ENCODE measurements at places on chromosomes 7 and 10.

DNA sequence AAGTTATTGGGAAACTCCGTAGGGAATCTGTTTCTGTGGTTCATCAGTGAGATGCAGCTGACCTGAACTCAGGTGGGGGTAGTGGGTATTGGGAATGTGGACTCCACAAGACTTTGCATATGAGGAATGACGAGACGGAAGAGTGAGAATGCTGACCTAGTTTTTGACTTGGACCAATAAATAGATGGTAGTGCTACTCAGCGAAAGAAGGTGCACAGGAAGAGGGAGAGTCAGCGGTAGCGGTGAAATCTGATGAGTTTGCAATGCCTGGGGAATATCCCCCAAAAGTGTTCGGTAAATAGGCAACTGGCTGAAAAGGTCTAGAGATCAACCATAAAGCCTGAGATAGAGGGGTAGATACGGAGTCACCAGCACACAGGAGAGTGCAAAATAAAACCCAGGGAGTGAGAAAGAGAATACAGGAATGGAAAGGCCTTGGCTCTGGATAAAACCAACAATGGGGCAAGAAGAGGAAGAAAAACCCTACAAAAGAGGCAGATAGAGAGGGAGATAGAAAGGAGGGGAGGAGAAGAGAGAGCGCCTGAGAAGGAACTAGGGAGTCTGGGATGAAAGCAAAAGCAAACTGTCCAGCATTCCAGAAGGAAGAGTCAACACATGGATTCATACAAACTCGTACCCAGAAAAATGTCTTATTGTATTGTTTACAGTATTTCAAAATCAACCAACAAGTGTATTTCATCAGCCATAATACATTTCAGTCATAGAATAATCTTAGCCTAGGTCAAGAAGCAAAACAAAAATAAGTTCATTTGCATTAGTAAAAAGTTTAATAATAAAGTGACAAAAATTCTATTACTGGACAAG, 5.4 kb downstream of the ARHGAP21 start:
- H3K4me1 ChIP-seq: peaks cover 11% of the 10 kb centered on the region
- no peaks in the 10 kb centered on the region for H3K36me3 ChIP-seq
- H3K4me3 ChIP-seq: no peak overlapping the region

- H3K36me3 ChIP-seq: no peaks in the 10 kb centered on the region
- no peak overlapping the region for H3K27ac ChIP-seq
- DNase-seq: no peak
- no peaks in the 10 kb centered on the region for H3K27me3 ChIP-seq
- no peak overlapping the region for H3K4me3 ChIP-seq
Observed at GRCh38 chr10:112723876-112724275, 226.2 kb upstream of the TCF7L2 start.

DNA sequence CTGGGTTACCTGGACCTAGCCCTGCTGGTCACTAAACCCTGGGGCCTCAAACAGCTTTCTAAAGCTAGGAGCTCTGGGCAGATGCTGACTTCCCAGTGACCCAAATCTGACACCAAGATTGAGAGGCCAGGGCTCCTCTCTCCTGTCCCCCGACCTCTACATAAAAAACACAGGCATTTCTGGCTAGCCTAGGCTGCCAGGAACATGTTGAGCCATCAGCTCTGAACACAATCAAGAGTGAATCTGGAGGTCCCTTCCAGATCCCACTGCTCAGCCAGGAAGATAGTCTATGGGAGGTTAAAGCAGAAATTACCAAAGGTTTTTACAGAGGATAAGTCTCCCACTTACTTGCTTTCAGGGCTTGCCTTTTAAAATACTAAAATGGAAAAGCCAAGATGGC, 22.1 kb upstream of the PDE1C start:
- no peak overlapping the region for H3K4me3 ChIP-seq
- no peak overlapping the region for H3K27ac ChIP-seq
- H3K4me1 ChIP-seq: no peaks in the 10 kb centered on the region
- no peak for DNase-seq
- no peaks in the 10 kb centered on the region for H3K27me3 ChIP-seq

- no peaks in the 10 kb centered on the region for H3K27me3 ChIP-seq
- no peaks in the 10 kb centered on the region for H3K36me3 ChIP-seq
- peaks cover 26% of the 10 kb centered on the region for H3K4me1 ChIP-seq
- peak; percentile 90 for DNase-seq
- peak within 1 kb of the TSS; percentile 63 for H3K4me3 ChIP-seq
- peak within 1 kb of the TSS; percentile 95 for H3K27ac ChIP-seq
Observed at GRCh38 chr10:21525367-21526187, at the start of gene SKIDA1. TSS of gene SKIDA1 (minus strand) at chr10:21525682. CDS start at chr10:21517822, 7,860 bp downstream.

DNA sequence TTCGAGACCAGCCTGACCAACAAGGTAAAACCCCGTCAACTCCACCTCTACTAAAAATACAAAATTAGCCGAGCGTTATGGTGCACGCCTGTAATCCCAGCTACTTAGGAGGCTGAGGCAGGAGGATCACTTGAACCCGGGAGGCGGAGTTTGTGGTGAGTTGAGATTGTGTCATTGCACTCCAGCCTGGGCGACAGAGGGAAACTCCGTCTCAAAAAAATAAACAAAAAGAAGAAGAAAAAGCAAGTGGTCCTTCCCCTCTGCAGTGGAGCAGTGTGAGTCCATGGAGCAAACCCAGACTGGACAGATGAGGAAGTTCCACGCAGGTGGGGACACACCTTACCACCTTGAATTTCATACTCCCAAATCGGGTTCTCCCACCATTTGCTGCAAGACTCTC, 13.1 kb upstream of the SERPINE1 start:
- H3K4me3 ChIP-seq: no peak overlapping the region
- no peaks in the 10 kb centered on the region for H3K27me3 ChIP-seq
- no peak for DNase-seq
- no peaks in the 10 kb centered on the region for H3K4me1 ChIP-seq
- no peaks in the 10 kb centered on the region for H3K36me3 ChIP-seq

GRCh38 chr7:91609525-91609924, 271.0 kb downstream of the MTERF1 start:
- H3K27me3 ChIP-seq: no peaks in the 10 kb centered on the region
- H3K36me3 ChIP-seq: no peaks in the 10 kb centered on the region

DNA sequence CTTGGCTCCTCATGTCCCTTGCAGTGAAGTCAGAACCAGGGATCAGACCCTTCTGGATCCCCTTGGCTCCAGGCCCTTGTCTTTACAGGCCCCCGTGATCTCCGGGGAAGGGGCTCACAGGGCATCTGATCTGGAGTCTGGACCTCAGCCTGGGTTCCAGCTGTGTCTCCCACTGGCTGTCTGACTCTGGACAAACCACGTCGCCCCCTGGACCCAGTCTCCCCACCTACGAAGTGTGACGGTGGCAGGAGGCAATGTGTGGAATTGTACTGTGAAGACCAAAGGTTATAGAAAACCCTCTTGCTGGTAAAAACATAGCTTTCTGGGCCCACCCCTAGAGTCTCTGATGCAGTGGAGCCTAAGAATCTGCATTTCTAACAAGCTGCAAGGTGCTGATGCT, 15.5 kb upstream of the C10orf71 start:
- H3K4me1 ChIP-seq: peaks cover 46% of the 10 kb centered on the region
- no peaks in the 10 kb centered on the region for H3K36me3 ChIP-seq
- H3K4me3 ChIP-seq: no peak overlapping the region
- DNase-seq: no peak

DNA sequence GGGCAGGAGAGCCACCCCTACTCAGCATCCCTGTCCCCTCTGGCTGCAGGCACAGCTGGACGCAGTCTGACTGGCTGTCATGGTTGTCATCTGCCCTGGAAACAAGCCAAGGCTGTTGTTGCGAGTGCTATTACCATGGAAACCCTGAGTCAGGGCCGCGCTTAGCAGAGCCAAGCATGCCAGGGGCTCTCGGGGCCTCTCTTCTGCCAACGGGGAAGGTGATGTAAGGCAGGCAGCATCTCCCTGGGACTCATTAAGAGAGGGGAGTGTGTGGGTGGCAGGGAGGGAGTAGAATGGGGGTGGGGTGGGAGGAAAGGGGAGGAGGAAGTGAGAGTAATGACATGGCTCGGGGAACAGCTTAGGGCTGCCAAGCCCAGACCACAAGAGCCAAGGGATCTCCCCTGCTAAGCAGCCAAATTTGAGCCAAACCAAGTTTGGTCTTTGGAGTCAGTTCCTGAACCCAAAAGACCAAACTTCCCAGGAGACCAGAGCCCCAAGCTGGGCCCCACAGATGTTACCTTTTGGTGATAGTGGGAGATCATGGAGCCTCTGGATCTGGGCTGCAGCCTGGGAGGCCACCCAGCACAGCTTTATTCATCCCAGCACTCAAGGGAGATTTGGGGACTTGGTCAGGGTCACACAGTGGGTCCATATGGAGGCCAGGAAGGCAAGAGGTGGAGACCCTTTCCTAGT, 67.6 kb downstream of the TMEM130 start:
- peak; percentile 51 for DNase-seq
- no peaks in the 10 kb centered on the region for H3K27me3 ChIP-seq
- H3K27ac ChIP-seq: no peak overlapping the region
- H3K36me3 ChIP-seq: no peaks in the 10 kb centered on the region
- H3K4me3 ChIP-seq: no peak overlapping the region

DNA sequence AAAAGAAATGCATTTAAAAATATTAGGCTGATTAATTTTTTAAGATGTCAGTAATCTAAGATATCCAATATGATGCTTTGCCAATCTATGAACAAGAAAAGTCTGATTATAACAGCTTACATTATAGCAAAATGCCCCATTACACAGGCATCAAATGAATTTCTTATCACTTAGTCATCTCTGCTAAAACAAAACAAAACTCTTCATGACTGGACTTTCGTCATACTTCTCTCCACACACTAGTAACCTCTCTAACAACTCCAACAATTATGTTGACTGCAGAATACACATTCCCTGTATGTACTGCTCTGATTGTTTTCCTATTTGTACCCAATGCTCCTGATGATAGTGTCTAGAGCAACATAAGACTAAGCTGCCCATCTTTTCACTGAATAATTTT, 3.8 kb upstream of the MKI67 start:
- peaks cover 11% of the 10 kb centered on the region for H3K27me3 ChIP-seq
- H3K4me3 ChIP-seq: no peak overlapping the region
- peaks cover 9% of the 10 kb centered on the region for H3K4me1 ChIP-seq
- no peak for DNase-seq
- H3K36me3 ChIP-seq: no peaks in the 10 kb centered on the region

DNA sequence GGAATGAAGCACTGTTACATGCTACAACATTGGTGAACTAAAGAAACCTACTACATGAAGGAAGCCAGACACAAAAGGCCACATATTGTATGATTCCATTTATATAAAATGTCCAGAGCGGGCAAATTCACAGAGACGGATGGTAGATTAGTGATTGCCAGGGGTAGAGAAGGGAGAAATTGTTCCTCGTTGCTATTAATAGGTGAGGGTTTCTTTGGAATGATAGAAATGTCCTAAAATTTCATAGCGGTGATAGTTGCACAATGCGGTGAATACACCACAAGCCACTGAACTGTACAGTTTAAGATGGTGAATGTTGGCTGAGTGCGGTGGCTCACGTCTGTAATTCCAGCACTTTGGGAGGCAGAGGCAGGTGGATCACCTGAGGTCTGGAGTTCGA, 29.0 kb downstream of the DENND2A start:
- no peaks in the 10 kb centered on the region for H3K27me3 ChIP-seq
- no peak for DNase-seq
- H3K4me1 ChIP-seq: no peaks in the 10 kb centered on the region

GRCh38 chr10:84267503-84268126, 22.8 kb downstream of the RGR start:
- no peak for DNase-seq
- H3K4me3 ChIP-seq: no peak overlapping the region
- H3K27me3 ChIP-seq: peaks cover 7% of the 10 kb centered on the region
- no peaks in the 10 kb centered on the region for H3K36me3 ChIP-seq
- no peak overlapping the region for H3K27ac ChIP-seq

GRCh38 chr7:94414980-94415379, 20.3 kb downstream of the COL1A2 start:
- DNase-seq: no peak
- no peaks in the 10 kb centered on the region for H3K27me3 ChIP-seq
- H3K36me3 ChIP-seq: no peaks in the 10 kb centered on the region

DNA sequence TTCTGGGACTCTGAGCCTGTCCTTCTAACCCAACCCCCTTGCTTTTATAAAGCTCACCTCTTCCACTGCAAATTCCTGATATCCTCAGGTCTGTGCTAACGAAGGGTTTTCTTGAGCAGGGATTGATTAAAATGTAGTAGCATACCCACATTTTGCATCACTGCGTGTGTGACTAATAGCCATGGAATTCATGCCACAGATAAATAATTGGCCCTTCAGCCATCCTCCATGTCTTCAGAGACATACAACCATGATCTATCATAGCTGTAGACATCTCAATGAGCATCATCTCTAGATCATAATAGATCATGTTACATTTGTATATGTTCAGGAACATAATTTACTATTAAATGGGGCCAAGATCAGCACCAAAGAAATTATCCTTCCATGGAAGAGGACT, 990.3 kb downstream of the KCNMA1 start:
- no peak overlapping the region for H3K4me3 ChIP-seq
- no peaks in the 10 kb centered on the region for H3K4me1 ChIP-seq
- H3K27ac ChIP-seq: no peak overlapping the region
- no peaks in the 10 kb centered on the region for H3K27me3 ChIP-seq
- no peak for DNase-seq

- H3K4me3 ChIP-seq: no peak overlapping the region
- peaks cover 17% of the 10 kb centered on the region for H3K4me1 ChIP-seq
- no peak overlapping the region for H3K27ac ChIP-seq
Observed at GRCh38 chr7:24968165-24968564, 11.8 kb downstream of the OSBPL3 start.

DNA sequence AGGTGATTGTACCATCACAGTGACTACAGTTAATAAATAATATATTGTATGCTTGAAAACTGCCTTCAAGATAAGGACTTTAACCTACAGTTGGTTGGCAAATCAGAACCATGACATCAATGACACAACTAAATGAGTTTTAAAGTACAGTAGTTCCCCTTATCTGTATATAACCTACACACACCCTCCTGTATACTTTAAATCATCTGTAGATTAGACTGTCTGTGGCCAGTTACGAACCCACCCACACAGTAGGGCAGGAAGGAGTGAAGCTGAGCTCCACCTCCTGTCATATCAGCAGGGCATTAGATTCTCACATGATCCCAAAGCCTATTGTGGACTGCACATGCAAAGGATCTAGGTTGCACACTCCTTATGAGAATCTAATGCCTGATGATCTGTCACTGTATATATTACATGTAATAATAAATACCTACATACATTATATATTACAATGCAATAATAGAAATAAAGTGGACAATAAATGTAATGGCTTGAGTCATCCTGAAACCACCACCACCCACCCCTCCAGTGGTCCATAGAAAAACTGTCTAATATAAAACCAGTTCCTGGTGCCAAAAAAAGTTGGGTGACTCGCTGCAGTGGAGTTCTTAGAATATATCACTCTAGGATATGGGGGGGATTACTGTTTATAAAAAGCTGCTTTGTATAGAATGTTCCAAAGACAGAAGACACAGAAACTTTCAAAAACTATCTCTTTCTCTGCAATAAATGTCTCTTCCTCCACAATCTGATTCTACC, 5.6 kb downstream of the TPK1 start:
- no peak overlapping the region for H3K27ac ChIP-seq
- H3K4me1 ChIP-seq: peaks cover 7% of the 10 kb centered on the region
- DNase-seq: no peak
- no peak overlapping the region for H3K4me3 ChIP-seq
- no peaks in the 10 kb centered on the region for H3K36me3 ChIP-seq
